SHP77 (cell line): ENCODE measurements at places on chromosomes 7 and 10.
A peak's percentile ranks its signal among the peaks of the same experiment; 100 is the strongest.

DNA sequence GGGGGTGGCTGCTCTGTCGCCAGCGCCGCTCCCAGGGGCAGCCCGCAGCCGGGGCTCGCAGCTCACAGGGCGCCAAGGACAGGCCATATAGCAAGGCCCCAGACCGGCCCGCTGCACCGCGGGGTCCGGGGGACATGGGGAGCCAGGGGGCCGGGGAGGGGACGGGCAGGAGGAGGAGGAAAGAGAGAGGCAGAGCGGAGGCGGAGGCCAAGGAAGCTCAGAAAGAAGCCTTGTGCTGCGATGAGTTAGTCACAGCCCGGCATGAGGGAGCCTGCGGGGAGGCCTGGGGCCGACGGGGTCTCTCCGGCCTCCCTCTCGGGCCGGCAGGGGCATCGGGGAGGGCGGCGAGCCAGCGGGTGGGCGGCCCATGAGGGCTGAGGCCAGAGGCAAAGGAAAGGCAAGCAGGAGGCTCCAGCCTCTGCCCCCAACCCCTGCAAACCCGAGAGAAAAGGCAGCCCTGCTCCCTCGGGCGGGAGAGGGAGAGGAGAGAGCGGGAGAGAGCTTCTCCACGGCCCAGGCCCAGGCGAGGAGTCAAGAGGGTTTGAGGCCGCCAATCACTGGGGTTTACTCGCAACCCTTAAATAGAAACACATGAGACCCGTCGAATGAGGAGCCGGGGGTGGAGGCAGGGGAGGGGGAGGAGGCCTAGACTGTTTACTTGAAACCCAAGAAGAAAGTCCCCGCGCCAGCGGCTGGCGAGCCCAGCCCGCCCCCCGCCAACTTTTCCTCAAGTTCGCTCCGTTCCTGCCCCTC is 167.9 kb downstream of the NEURL1 start:
- DNase-seq: no peak

- DNase-seq: no peak
These were observed 10.6 kb downstream of the IFIT5 start for GRCh38 chr10:89425000-89425399.

GRCh38 chr7:104534149-104534548 is 205.7 kb downstream of the LHFPL3 start:
- no peak for DNase-seq

- no peak for DNase-seq
These were observed 183.7 kb downstream of the KCND2 start for GRCh38 chr7:120456699-120457098.

DNA sequence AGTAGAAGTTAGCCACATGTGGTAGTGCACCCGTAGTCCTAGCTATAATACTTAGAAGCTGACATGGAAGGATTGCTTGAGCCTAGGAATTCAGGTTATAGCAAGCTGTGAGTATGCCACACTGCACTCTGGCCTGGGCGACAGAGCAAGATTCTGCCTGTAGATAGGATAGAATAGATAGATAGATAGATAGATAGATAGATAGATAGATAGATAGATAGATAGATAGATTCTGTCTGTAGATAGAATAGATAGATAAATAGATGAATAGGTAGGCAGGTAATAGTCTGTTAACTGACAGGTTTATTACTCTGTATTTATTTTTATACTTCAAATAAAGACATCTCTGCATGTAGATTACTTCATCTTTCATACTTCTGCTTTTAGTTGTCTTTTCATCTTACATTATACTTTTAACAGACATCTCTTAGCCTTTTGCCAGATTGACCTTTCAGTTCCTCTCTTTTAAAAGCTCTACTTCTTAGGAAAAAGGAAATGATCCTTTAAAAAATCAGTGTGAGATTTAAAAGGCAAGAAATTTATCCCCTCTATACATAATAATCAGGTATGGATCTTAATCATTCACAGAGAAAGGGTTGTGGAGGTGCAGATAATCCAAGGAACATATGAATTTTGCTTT is 31.8 kb downstream of the CCAR1 start:
- DNase-seq: no peak

DNA sequence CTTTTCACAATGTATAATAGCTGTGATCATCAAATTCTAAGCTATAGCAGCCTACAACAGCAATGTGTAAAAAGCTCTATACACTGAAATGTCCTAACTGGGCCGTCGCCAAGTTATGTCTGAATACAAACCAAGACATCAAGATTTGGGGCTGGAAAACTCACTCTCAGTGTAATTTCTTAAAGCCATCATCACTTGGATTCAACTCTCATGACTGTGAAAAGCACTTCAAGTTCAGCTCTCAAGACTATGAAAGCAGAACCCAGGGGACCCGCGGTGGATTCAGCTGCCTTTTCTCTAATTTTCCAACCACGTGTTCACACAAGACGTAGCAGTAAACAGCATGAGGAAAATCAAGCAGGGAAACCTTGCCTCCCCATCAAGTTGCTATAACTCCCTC is 15.8 kb upstream of the ZNRF2 start:
- no peak for DNase-seq

GRCh38 chr7:105647591-105647990 is 66.3 kb upstream of the EFCAB10 start:
- DNase-seq: no peak

DNA sequence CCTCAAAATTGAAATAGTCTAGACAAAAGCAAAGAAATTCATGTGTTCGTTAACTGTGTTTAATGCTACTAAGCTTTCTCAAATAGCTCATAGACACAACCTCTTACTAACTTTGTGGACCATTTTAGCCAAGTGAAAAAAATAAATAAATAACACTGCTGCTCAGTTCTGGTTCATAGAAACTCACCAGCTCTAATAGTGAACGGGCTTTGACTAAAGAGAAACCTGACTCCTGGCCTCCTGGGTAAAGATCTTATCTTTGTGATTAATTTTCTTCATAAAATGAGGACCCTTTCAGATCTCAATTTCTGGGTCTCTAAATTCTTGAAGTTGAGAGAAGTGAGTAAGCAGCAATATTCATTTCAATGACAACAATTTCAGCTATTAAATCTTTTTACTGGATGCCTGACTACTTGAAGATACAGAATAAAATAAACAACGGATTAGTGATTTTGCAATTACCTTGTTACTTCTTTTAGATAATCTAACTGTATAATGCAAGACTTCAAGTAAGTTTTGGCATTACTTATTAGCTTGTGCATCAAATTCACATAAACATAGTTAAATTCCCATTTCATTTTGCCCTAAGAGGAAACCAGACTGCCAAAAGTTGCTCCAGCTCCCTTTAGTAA is 3.1 kb downstream of the CADPS2 start:
- DNase-seq: peak; percentile 25

DNA sequence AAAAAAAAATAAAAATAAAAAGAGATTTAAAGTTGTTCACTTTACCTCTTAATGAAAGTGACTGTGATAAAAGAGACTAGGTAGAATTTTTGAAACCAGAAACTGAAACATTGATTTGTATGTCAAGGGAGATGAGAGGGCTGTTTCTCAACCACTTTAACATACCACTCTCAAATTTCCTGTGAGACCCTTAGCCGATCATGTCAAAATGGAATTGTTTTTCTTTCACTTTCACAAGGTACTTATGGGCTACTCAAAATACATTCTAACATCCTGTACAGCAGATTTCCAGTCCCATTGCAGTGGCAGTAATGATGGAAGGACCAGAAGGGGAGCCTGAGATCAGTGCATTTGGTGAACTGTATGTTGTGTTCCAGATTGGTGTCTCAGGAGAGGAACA is 261.2 kb downstream of the PPP1R3A start:
- no peak for DNase-seq

GRCh38 chr10:13711291-13711690 is 124.5 kb downstream of the PRPF18 start:
- DNase-seq: no peak

GRCh38 chr10:43076311-43076875 is 476 bp upstream of the RET start:
- DNase-seq: peak; percentile 46

DNA sequence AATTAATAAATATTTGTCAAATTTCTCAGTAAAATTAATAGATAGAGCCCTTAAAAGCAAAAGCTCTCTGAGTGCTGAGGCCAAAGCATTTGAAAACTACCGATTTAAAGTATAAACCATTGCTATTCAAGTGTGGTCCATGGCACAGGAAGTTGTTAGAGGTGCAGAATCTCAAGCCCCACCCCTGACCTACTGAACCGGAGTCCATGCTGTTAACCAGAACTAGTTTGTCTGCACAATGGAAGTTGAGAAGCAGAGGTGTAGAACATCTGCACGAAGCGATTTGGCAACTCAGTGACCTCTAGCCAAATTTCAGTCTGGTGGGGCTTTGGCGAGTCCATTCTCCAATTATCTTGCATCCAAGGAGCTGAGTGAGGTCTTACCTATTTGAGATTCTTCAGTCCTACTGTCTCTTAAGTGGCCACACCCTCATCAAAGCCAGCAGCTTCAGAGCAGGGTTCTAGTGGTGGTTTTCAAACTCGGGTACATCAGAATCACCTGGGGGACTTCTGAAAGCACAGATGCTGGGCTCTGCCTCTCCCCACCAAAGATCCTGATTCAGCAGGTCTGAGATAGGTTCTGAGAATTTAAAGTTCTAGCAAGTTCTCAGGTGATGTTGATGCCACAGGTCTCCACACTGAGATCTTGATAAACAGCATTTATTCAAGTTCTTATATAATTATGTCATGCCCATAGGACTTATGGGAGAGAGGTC is 96.8 kb upstream of the SAMD8 start:
- no peak for DNase-seq

DNA sequence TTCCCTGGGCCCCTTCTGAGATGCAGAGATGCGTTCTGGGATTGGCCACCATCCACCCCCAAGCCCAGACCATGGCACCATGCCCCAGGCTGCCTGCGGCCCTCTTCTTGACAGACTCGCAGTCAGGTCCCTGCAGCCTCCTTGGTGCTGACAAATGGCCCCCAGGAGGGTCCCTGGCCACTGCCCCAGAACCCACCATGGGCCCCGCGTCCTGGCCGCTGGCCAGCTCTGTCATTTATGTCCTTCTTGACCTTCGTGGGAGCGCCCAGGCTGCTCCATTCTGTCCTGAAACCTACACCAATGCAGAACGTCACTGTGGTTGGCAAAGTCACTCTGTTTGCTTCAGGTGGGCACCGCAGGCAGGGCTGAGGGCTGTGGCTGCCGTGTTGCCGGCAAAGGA is 39.5 kb upstream of the SLC29A4 start:
- no peak for DNase-seq

DNA sequence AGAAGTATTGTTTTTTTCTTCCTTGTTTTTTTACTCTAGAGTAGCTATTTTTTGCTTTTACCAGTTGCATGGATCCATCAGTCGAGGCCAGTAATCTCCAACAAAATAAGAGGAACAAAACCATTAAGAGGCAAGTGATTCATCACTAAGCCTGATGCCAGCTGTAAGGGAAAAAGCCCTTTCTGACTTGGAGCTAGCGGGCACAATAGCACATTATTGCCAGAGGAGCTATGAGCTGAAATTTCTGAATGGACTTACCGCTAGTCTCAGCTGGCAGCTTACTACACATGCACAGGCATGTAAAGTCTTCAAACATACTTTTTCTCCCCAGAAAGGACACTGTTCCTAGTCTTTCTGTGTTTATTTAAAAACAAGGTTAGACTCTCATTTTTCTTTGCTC is 41.6 kb upstream of the PTPRZ1 start:
- no peak for DNase-seq

DNA sequence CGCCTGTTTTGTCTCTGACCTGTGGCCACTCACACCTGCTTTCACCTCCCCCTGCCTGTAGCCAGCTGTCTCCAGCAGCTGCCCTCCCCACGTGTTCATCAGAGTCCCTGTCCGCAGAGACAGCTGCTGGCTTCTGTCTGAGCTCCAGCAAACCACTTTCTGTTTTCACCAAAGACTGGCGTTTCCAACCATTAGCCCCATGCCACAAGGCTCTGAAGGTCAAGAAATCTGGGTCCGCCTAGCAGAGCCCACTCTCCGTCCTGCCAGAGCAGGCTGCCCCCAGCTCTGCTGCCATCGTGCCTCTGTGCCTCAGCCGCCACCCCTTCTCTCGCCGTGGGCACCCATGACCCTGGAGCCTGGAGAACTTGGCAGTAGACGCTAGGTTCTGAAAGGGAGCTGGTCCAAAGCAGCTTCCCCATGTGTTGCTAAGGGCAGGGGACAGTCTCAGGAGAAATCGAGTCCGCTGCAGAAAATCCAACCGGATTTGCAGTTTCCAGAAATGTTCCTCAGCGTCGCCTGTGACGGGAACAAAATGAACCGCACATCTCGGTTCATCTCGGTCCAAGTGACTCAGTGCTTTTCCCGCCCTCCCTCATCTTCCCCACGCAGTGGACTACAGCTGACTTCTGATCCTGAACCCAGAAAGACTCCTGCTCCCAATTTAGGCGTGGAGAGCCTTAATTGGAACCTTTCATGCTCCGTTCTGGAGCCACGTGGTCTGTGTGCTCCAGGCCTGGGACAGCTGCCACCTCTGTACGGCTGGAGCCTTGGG is 28.0 kb downstream of the TMEM120A start:
- DNase-seq: peak; percentile 86

DNA sequence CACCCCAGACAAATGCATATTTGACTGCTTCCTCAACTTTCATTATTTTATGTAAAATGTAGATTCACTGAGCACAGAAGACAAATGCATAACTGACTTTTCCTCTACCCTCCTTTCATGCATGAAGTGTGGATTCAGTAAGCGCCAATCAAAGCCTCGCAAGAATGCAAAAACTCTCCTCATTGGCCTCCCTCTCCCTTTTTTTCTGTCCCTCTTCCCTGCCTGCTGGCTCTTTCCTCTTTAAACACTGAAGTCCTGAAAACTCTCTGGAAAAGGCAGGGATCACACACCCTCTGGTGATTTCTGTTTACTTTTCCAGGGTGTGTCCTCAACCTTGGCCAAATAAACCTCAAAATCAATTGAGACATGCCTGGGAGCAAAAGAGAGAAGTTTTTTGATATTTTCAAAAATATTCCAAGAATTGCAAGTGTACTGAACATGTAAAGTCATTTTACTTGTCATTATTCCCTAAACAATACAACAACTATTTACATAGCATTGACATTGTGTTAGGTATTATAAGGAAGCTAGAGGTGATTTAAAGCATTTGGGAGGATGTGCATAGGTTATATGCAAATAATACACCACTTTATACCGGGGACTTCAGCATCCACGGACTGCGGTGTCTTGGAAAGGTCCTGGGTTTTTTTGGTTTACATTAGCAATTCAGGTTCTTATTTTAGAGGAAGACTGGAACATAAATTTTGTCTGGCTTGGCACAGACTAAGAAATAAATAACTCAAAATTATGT is 71.4 kb downstream of the SEC61G start:
- no peak for DNase-seq

GRCh38 chr10:114683593-114683992 is 25.5 kb upstream of the ABLIM1 start:
- DNase-seq: no peak

GRCh38 chr7:1448958-1449357 is 10.3 kb downstream of the MICALL2 start:
- DNase-seq: no peak

DNA sequence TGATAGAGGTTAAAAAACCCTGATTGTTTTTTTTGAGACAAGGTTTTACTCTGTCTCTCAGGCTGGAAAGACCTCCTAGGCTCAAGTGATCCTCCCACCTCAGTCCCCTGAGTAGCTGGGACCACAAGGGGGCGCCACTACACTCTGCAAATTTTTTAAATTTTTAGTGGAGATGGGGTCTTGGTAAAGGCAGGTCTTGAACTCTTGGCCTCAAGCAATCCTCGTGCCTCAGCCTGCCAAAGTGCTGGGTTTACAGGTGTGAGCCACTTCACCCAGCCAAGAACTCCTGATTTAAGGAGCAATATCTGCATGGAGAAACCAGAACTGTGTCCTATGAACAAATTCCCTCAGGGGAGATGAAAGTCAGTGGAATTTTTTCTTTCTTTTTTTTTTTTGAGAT is 7.3 kb upstream of the KLHDC10 start:
- peak; percentile 35 for DNase-seq

- no peak for DNase-seq
These were observed 134.2 kb downstream of the ELAPOR2 start for GRCh38 chr7:86925221-86925620.
